ENCODE measurements at places on chromosomes 16 and 17.

- no peak for DNase-seq
Measured at GRCh38 chr17:44942456-44942855, 5.1 kb downstream of the KIF18B start.

DNA sequence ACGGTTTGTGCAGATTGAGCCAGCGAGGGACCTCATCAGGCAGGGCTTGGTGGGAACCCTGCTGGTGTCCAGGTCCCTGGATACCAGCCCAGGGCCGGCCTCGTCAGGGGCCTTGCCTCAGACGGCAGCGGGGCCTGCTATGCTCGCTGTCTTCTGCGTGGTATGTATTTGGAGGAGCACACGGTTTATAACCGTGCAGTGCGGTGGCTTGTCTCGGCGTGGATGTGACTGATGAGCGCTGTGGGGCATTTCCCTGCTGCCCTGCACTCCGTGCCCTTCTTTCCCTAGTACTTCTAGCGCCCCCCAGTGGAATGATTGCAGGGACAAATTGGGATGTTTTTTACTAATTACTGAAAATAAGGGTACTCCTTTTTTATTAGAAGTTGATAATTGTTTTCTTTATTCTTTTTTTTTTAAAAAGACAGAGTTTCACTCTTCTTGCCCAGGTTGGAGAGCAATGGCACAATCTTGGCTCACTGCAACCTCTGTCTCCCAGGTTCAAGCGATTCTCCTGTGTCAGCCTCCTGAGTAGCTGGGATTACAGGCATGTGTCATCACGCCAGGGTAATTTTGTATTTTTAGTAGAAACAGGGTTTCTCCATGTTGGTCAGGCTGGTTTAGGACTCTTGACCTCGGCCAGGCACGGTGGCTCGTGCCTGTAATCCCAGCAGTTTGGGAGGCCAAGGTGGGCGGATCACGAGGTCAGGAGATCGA, 15.3 kb downstream of the TBCD start:
- peak; percentile 45 for DNase-seq

GRCh38 chr16:1054660-1055556, 17.6 kb upstream of the SSTR5 start:
- DNase-seq = peak; percentile 9

DNA sequence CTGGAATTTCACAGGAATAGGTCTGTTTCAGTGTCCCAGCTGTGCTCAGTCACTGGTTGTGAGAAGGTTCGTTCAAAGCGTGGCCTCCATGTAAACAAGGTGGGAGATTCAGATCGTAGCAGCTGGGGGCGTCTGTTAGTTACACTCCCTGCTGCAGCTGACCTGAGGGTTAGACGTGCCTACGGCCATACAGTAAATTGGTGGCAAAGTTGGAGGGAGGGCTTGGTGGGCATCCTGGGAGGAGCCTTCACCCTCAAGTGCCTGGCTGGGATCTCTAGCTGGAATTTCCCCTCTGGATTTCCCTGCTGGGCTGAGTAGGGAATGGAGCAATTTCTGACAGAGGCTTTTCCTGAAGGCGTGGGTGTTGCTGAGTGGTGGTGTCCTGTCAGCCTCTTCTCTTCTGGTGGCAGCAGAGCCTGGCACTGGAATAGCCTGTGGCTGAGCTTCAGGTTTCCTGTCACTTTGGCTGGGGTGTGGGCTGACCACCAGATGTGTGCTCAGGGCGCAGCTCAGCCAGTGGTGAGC, 6.4 kb downstream of the FCSK start:
- DNase-seq = no peak

GRCh38 chr17:81519284-81520020, 6.9 kb upstream of the ACTG1 start:
- DNase-seq = peak; percentile 80

GRCh38 chr17:30586818-30587595, 109.8 kb downstream of the GOSR1 start:
- no peak for DNase-seq

DNA sequence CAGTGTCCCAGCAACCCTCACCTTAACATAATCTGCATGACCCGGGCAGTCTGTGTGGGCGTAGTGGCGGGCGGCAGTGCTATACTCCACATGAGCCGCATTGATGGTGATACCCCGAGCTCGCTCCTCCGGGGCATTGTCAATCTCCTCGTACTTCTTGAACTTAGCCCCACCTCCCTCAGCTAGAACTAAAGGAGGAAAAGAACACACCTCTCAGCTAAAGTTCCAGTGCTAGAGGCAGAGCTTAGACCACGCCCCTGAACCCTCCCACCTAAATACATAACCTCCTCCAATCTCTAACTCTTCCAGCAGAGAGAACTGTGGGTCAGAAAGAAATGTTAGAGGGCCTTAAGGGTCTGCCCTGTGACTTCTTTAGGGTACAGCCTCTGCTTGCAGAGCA, 855 bp downstream of the TUFM start:
- DNase-seq = peak; percentile 37

DNA sequence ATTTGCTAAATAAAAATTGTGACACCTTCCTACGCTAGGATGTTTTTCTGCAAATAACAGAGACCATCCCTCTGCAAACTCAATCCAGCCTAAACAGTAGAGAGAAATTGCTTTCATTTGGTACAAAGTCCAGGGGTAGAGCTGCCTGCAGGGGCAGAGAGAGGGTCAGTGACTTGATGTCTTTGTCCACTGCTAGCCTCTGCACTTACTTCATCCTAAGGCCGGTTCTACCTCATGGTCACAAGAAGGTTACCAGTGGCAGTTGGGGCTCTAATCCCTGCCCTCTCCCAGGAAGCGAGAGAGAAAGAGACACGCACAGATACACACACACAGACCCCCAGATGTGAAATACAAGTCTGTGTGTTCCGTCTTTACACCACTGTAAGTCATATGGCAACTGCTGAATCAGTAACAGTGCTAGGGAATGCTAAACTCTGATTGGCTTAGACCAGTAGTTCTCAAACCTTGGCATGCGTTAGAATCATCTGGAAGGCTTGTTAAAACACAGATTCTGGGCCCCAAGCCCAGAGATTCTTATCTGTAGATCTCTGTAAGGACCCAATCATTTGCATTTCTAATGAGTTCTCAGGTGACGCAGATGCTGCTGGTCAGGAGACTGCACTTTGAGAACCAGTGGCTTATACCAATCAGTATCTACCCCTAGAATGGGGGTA, 13.1 kb upstream of the LPCAT2 start:
- no peak for DNase-seq

- no peak for DNase-seq
Measured at GRCh38 chr17:2068031-2068518, 13.2 kb downstream of the HIC1 start.

DNA sequence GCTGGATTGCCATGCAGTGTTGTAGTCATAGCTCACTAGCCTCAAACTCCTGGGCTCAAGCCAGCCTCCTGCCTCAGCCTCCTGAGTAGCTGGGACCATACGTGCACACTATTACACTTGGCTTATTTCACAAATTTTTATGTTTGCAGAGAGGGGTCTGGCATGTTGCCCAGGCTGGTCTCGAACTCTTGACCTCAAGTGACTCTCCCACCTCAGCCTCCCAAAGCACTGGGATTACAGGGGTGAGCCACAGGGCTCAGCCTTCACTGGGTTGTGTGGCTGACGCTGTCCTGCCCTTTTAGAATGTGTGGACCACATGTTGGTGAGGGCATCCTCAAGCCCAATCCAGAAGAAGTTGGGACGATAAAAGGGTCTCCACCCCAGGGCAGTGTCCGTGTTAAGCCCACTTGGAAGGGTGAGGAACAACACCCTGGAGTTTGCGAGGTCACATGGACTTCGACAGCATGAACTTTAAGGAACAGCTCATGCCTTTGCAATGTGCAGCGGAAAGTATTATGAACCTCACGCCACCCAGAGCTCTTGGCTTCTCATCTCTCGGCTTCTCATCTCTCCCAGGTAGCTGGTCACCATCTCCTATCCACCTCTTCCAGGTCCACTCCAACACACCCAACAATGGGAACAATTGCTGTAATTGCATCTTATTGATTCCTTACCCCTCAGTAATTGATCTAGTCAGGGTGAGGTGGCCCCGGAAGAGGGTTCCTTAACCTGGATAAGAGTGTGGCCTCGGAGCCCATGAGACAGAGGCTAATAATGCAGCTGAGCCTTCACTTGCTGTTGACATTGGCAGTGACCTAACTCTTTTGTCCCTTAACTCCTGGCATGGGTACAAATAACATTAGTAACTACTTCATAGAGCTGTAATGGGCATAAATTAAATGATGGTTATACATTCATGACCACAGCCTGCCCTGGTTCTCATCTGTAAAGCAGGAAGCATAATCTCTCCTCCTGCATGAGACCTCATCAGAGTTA, 6.7 kb downstream of the FOXL1 start:
- DNase-seq = no peak

All from CD4-positive, alpha-beta T cell treated with Interleukin-10 for 1 hour (primary cell).